ENCODE measurements at places on chromosomes 7 and 10.

DNA sequence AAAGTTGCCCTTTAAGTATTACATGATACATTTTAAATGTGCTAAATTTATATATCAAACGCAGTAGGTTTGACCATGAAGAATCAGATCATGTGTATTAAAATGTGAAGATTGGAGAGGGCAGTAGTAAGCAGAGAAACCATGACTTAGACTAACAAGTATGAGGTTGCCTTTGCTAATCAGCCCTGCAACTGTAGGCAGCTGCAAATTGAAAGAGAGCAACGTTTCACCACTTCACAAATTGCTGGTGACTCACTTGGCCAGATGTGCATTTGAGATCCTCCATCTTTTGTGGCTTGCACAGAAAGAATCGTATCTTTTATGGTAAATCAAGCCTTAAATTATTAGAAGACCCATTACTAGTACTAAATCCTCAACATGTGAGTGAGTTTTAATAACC, 10.1 kb upstream of the SEMA3A start:
- DNase-seq: no peak

DNA sequence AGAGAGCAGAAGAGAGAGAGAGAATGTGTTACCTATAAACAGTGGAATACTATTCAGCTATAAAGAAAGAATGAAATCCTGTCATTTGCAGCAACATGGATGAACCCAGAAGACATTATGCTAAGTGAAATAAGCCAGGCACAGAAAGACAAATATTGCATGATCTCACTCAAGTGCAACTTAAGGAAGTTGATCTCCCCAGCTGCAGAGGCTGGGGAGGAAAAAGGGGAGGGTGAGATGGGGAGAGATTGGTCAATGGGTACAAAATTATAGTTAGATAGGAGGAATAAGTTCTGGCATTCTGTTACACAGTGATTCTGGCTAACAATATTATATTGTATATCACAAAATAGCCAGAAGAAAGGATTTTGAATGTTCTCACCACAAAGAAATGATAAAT, 11.2 kb upstream of the JAZF1 start:
- no peak for DNase-seq

GRCh38 chr10:131978851-131979250, 2.9 kb downstream of the BNIP3 start:
- DNase-seq: no peak

GRCh38 chr7:141410353-141411000, 140.7 kb upstream of the AGK start:
- DNase-seq: no peak

- DNase-seq: no peak
Measured at GRCh38 chr10:1521741-1522140, 215.6 kb downstream of the ADARB2 start.

DNA sequence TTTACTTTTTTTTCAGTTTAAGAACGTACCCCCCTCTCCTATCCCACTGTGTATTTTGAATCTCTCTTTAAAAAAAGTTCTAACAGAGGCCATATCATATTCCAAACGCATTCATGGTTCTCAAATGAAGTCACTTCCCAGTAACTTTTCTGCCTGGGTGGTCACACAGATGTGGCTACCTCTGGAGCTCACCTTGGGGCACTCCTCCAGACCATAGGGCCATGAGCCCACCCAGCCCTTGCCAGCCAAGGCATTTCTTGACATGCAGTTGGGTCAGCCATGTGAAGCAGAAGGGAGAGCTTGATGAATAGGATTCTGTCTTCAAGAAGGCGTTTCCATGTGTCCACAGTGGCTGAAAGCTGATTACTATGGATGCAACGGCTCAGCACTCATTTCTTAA, 239.3 kb downstream of the RAB11FIP2 start:
- no peak for DNase-seq

DNA sequence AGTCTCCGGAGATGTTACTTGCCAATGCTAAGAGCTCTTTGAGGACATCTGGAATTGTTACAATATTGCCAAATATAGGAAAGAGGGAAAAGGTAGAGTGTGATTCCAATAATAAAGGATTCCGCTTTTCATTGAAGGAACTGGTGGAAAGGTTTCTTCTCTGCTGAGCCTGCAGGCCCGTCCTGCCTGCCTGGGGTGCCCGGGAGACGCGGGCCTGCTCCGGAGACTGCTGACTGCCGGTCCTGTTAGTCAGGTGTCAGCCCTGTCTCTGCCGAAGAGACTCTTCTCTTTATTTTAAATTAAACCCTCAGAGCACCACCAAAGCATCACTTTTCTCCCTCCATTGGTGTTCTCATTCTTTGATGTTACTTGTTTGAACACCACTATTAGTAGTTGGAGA, 2.2 kb downstream of the EGFR start:
- no peak for DNase-seq

- peak; percentile 91 for DNase-seq
Measured at GRCh38 chr7:135745703-135746312, 2.8 kb downstream of the FAM180A start.

GRCh38 chr7:152574892-152575548, 100.9 kb downstream of the XRCC2 start:
- DNase-seq: no peak

- no peak for DNase-seq
Measured at GRCh38 chr10:4740471-4740870, 85.5 kb upstream of the AKR1E2 start.

DNA sequence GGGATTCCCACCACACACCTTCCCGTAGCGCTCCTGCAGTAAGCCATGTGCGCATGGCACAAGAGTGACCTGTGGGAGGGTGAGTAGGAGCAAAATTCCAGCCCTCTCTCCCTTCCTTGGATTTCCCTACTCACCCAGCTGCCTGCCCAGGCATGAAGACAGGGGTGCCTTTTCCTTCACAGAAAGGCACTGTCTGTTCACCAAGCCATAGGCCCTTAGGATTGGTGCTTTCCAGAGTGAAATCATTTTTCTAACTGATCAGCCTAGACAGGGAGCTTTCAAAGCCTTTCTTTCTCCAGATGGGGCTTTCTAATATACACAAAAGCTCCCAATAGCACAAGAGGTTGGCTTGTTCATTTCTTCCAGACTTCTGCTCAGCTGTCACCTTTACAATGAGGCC, 79.7 kb downstream of the CTTNBP2 start:
- DNase-seq: no peak

GRCh38 chr10:3828404-3829155, 43.6 kb upstream of the KLF6 start:
- DNase-seq: no peak

- DNase-seq: no peak
Measured at GRCh38 chr10:5932345-5932744, 42.3 kb downstream of the FBH1 start.

- DNase-seq: no peak
Measured at GRCh38 chr10:73597346-73597745, 6.2 kb upstream of the USP54 start.

DNA sequence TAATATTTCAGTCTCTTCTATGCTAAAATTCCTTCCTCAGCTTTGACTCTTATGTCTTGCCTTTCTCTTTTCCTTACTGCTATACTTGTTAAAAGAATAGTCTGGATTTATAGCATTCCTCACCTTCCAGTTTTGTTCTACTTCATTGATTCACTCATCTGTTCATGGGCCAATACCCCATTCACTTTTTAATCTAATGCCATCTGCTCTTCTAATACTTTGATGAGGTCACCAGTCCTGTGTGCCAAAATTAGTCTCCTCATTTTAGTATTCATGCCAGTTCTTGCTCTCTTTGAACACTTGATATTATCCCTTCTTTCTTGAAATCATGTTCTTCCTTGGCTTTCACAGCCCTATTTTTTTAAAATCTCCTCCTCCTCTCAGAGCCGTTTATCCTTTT, 19.3 kb downstream of the STK17A start:
- no peak for DNase-seq
